ENCODE measurements at places on chromosomes 7 and 10.

DNA sequence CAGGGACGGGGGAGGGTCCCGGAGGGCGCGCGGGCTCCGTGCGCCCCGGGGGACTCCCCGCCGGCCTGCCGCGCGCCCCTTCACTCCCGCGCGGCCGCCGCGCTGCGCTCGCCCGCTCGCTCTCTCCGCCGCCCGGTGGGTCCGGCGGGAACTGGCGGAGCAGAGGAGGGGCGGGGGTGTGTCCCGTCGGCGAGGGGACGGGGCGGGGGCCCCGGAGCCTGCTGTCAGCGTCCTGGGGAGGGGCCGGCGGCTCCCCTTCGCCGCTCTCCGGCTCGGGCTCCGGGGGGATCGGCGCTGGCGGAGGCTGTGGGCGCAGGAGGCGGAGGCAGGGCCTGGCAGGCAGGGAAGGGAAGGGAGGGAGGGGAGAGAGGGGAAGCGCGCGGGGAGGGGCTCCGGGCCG is at the start of gene SH3PXD2A:
Gene SH3PXD2A (minus strand): TSS at position 153 of the 400 bp plus-strand sequence. CDS start 310 bp downstream, outside the sequence.
- DNase-seq, result no peak

DNA sequence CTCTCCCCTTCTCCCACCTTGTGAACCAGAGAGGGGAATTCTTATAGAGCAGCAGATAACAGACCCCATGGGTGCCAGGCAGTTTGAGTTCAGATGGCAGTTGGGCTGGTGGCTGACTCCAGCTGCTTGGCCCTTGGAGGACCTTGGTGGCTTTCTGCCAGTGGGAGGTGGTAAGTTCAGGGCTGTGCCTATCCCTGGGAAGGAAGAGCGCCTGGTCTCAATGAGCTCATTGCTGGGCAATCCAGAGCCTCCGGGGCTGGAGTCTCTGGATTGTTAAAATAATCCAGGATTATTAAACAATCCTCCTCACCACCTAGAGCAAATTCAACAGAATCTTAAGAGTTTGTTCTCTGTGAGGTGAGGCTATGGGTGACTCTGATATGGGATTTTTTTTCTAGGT is 105.2 kb downstream of the FANK1 start:
- DNase-seq, result no peak

GRCh38 chr7:64885520-64886240 is 17.4 kb upstream of the ZNF273 start:
- DNase-seq, result no peak

DNA sequence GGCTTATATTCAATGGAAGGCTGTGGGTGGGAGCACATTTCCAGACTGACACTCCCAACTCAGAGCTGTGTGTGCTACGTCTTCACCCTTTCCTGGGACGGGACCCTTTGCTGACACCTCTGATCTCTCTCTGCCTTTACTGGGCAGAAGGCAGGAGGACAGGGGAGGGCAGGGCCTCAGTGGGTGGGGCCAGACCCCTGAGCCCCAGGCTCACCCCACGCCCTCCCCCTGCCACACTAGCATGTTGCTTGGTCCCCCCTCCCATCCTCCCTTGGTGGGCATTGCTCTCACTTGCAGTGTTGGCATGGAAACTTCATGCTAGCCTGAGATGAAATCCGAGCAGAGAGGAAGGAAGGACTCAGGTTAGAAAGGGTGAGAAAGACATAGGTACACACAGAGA is 18.4 kb downstream of the TMEM273 start:
- DNase-seq, result no peak

DNA sequence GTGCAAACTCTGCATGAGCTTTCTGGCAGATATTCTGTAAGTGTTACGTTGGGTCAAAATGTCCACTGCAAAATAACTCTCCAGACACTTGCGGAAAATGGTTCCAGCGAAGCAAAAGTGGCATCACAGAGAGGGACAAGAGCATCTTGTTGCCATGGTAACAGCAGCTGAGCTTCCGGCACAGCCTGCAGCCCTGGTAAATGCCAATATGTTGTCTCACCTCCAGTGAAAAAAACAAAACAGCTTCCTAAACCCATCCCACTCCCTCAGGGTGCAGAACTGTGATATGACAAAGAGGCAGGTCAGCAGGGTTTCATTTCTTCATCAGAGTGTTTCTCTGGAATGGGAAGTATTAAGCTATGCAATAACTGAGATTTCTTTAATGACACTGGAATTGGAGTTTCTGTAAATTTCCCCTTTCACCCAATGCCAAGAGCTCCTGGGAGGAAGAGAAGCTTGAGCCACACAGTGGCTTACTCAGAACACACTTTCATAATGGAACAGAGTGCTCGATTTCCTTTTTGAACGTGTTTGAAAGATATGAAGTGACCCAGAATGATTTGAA is 65.6 kb downstream of the FOXI2 start:
- no peak for DNase-seq

DNA sequence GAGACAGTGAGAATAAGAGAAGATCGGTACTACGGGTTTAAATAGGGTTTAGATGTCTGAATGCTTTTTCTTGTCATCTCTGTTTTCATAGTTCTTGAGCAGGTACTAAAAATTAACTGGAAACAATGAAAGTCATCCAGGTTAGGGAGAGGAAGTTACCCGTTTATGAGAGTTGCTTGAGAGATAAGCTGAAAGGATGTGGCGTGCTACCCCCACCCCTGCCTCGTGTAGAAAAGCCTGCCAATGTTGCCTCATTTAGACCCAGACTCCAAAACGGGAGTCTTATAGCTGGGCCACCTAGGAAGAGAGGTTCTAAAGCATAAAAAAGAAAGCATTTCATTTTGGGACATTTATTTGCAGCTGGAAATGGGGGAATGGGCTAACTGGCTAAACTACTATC is 10.2 kb downstream of the AKR1C4 start:
- no peak for DNase-seq

DNA sequence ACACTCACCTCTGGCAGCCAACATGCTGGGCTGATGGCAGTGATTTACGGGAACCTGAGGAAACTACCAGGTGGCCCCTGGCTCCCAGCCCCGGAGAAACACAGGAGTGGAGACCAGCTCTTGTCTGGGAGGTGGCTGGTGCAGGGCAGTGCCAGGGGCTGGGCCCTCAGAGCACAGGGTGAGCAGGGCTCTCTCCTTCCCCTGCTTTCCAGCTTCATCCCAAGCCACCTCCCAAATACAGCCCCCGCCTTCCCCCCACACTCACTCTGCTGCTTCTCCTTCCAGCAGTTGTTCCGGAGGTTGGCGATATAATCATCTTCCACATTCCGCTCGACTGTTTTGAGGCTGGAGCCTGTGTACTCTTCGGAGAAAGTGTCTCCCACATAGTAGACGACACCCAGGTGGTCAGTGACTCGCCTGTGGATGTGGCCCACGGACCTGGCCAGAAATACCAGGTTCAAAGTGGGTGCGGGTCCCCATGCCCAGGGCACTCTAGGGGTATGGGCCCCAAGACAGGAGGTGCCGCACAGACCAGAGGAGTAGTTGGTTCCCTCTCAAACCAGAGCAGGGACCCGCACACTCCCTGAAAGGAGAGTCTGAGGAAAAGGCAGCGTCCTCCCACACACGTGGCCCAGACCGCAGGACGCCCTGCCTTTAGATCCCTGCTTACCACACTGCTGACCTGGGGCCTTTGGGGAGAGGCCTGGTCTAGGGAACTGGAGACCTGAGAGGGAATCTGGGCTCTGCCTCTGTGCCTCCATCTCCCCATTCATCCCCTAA is 18.3 kb downstream of the DNAJB12 start:
- DNase-seq, result no peak

GRCh38 chr10:18196806-18197550 is 56.8 kb downstream of the CACNB2 start:
- no peak for DNase-seq

DNA sequence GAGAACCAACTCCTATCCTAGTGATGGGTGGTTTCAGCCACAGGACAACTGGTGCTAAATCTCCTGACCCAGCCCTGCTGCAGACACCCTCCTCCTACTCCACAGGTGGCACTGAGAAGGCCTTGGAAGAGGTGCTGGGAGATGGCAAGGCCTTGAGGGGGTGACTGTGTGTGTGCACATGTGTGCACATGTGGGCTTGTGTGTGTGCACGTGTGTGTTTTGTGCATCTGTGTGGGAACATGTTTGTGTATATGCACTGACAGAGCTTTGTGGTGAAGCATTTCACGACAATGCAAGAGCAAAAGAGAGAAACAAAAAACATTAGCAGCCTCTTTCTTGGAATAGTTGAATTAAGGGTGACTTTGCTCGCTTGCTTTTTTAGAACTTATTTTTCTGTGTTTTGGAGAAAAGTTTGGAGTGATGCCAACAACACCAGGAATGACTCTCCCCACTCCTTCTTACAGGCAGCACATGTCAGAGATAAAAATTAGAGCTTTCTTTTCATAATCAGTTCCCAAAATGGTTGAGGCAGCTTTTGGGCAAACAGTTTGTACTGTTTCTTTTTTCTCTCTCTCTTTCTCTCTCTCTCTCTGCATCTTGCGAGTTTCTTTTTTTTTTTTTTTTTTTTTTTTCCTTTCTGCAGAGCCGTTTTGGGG is 69.5 kb downstream of the SEC61G start:
- no peak for DNase-seq

GRCh38 chr7:81447351-81447952 is 322.4 kb downstream of the HGF start:
- no peak for DNase-seq

DNA sequence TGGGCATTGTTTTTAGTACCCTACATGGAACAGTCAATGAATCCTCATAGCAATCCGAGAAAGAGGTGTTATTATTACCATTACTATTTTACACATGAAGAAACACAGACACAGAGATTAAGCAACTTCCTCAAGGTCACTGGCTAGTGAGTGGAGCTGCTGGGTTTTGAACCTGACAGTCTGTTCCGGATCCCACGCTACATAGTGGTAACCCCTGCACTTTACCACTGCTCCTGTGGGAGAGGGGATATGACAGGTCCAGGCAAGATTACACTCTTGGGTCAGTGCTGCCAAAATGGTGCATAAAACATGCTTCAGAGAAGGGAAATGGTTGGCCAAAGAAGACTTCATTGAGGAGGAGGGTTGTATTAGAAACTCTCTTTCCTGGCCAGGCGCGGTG is 185.7 kb downstream of the XPNPEP1 start:
- DNase-seq, result no peak

- no peak for DNase-seq
Measured at GRCh38 chr10:86613905-86614304, 40.4 kb upstream of the OPN4 start.
